ENCODE measurements at places on chromosomes 3 and 15.
A peak's percentile ranks its signal among the peaks of the same experiment; 100 is the strongest.

GRCh38 chr15:83843471-83843871 lies 189.5 kb downstream of the ADAMTSL3 start:
- peak; percentile 99 for DNase-seq

DNA sequence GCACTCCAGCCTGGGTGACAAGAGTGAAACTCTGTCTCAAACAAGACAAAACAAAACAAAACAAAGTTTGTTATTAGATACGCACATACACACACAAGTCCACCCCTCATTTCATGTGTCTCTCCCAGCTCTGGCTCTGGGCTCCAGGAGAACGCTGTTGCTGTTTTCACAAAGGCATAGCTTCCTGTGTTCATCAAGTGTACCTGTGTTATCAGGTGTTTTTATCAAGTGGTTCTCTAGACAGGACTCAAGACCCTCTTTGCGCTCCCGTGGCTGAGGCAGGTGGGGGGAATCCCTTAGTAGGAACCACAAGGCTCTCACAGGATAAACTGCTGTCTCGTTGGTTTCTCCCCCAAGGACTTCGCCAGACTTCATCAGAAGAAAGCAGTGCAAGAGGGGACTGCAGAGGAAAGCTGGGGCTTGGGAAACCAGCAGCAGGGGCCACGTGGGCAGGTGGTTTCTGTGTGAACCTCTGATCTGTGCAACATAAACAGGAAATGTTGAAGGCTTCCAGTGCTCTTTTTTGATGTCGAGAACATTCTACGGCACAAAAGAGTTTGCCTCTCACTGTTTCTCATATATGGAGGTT lies 6.9 kb upstream of the PPP1R2 start:
- DNase-seq = no peak

DNA sequence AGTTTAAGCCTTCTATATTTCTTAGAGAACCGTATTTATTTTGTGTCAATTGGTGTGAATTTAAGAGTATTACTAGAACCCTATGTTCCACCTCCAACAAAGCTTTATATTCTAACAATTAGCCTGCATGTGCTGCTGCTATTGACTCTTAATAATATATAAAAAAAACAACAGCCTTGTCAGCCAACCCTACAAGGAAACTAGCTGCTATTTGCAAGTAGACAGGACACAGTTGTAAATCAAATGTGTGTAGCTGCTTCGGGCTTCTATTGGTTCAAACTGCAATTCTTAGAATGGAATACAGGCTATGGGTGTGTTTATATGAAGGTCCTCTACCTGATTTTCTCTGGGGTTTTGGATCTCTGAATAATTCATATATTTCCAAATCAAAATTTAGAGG lies 60.7 kb downstream of the ZBTB20 start:
- DNase-seq = no peak

DNA sequence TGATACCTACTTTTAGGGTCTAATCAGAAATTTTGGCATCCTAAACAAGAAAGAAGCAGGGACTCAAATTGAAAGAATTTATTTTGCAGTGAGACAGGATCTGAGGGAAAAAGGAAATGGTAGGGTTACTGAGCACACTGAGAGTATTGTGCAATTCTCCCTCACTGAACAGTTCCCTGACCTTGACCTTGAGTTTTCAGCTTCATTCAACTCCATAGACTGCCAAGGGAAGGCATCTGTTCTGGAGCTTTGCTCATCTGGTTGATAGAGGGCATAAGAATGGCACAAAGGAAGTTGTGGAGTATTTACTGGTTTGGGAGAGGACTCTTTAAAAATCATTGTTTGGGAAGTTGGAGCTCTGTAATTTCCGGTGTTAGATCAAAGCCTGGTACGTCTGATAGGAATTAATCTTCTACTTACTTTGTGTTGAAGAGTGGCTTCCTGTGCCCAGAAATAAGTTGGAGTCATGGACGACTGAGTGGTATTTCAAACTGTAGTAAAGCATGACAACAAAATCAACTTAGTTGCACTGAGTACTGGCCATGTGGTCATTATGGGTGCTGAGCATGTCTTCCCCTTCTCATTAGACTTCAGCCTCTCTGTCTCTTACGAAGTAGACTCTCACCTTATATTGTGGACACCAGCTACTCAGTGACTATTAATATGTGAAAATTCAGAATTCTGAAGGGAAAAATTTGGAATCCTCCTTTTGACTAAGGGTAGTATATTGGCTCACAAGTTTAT lies 40.8 kb downstream of the CLDN1 start:
- DNase-seq = no peak

DNA sequence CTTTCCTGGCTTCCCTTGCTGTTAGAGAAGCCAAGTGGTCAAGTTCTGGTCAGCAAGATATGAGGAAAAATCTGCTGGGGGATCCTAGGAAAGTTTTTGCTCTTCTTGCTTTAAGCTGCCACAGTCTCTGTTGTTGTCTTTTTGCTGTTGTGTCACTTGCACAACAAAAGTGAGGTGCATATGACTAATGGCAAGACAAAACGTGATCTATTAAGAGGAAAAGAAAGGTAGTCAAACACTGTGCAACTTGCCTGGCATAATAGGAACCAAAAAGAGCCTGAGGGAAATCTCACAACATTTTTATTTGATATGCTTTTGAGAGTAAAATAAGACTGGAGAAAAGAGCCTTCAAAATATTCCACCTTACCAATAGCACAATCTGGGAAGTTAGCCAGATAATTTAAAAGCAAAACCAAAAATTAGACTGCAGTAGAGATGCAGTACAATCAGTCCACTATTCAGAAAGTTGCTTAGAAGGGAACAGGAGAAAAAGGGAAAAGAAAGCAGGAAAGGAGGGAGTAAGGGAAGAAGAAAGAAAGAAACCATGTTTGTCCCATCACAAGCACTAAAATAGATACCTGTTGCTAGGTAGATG lies 110.0 kb upstream of the SLC4A7 start:
- no peak for DNase-seq

- DNase-seq = no peak
Measured at GRCh38 chr15:31465083-31465955, 138.7 kb downstream of the KLF13 start.

- DNase-seq = peak; percentile 70
Measured at GRCh38 chr3:102673271-102674115, 238.7 kb downstream of the ZPLD1 start.

DNA sequence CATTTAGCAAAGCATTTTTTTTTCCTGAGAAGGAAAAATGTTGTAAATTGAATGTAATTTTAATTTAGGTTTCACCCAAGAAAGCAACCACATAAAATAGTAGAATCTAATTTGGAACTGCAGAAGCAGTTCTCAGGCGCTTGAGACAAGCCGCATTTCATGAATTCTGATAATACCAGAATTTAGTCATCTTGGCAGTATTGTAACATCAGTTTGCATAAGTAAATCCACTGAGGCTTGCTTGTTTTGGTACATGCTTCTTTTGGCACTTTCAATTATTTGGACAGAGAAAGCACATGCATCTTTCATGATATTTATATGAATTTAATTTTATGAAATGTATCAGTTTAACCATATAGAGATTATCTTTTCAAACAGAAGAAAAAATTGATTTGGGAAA lies 389.7 kb upstream of the ROBO1 start:
- no peak for DNase-seq

- no peak for DNase-seq
Measured at GRCh38 chr3:155270063-155270462, 23.4 kb downstream of the STRIT1 start.

GRCh38 chr3:44510000-44510368 lies 32.5 kb upstream of the ZNF445 start:
- peak; percentile 22 for DNase-seq

- no peak for DNase-seq
Measured at GRCh38 chr15:55222588-55222987, 25.8 kb upstream of the RSL24D1 start.

GRCh38 chr3:98778852-98779413 lies 15.8 kb downstream of the ST3GAL6 start:
- no peak for DNase-seq

DNA sequence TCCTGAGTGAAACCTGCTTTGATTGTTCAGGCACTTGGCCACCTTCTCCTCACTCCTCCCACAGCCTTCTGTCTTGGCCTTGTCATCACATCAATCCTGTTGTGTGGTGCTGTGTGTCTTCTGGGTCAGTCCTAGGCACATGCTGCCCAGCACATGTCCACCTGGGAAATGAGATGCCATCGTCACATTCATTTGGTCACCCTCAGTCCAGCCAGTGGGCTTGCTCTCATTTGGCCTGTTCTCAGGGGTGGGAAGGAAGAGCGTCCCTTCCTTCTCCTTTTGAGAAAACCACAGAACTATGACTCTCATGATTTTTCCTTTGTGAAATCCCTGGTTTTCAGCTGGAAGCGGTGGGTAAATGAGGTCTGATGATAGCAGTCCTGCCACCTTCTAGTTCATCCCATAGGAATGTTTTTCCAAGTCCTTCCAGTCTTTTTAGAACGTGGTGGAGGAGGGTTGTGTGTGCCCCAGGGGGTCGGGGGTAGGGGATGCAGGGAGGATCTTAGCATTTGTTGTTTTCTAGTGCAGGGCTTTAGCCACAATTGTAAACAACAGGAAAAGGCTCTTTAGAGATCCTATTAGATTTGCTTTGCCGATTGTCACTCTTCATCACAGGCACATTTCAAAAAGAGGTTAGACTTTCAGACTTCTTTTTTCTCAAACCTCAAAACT lies 8.4 kb upstream of the PLA1A start:
- DNase-seq = no peak

DNA sequence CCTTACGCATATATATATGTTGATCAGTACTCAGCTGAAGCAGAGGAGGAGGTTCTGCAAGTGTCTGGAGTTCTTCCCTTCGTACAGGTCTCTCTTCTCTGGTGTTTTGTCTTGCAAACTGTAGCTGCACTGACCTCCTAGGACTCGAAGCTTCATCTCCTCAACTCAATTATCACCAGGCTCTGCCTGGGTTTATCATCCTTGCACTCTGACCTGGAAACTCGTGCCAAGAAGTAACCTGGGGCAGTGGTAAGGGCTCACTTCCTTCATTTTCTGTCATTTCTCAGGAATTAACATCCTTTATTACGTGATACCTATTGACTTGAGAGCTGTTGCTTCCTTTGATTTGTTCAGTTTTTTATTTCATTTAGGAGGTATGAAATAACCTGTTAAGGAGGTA lies 14.4 kb downstream of the REC114 start:
- no peak for DNase-seq

GRCh38 chr3:60877188-60877587 lies 374.1 kb downstream of the FHIT start:
- no peak for DNase-seq

GRCh38 chr3:98613616-98614015 lies 20.2 kb upstream of the CPOX start:
- no peak for DNase-seq

- DNase-seq = no peak
Measured at GRCh38 chr3:8839607-8840325, 70.4 kb upstream of the OXTR start.

DNA sequence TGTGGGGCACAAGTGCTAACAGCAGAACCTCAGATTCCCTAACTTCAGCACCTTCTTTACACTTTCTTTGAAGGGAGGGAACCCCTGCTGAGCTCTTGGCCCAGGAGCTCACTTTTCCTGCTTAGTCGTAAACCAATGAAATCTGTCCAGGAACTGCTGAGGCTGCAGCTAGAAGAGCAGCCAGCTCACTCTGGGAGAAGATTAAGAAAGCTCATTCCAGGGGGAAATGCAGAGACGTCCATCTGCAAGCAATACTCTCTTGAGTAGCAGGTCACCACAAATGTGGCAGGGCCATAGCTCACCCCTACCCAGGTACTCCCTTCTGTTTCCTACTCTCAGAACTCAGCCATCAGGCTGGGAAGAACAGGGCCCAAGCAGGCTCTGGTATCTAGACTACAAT lies 103.3 kb downstream of the WDR76 start:
- peak; percentile 77 for DNase-seq

DNA sequence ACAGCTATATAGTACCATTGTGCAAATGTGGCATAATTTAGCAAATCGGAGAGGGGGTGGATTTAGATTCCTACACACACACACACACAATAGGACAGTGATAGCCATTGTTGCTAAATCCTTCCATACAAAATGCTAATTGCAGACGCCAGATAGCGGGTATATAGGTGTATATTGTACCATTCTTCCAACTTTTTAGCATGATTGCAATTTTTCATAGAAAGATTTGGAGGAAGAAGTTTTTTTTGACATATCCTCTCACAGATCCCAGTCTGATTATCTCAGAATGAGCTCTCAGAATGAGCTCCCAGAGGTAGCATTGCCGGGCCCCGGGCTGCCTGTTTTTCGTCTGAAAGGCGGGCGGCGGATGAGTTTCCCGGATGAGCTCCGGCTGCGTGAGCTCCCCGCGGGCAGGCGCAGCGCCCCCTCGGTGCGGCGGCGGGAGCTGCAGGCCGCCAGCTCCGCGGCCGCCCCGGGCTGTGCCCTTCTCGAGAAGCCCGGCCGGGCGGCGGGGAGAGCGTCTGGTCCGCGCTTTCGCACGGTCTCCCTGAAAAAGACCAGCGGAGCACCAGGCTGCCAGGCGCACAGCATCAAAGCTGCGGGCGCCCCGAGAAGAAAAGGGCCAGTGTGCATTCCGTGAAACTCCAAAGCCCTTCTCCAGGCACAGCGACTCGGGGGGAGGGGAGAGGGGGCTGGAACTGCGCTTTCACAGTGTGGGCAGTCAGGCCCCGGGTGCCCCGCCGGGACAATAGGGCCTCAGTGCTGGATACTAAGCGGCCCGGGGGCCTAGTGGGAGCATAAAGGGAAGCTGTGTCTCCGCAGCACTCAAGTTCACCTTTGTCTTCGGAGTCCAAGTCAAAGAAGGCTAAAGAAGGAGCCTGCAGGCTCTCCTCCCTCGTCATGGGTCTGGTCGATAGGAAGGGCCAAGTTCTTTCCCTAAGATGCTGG lies 12.0 kb upstream of the SHC4 start:
- peak; percentile 82 for DNase-seq

- no peak for DNase-seq
Measured at GRCh38 chr15:29472901-29473445, 203.4 kb upstream of the NSMCE3 start.

- peak; percentile 88 for DNase-seq
Measured at GRCh38 chr3:124780761-124781475, 50.7 kb downstream of the UMPS start.

DNA sequence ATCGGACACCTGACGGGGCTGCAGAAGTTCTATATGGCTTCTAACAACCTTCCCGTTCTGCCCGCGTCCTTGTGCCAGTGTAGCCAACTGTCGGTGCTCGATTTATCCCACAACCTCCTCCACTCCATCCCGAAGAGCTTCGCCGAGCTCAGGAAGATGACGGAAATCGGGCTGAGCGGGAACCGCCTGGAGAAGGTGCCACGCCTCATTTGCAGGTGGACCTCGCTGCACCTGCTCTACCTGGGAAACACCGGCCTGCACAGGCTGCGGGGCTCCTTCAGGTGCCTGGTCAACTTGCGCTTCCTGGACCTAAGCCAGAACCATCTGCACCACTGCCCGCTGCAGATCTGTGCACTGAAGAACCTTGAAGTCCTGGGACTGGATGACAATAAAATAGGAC lies 9.8 kb upstream of the LRRC34 start:
- no peak for DNase-seq

- peak; percentile 62 for DNase-seq
Measured at GRCh38 chr3:127632035-127632820, 3.2 kb downstream of the PODXL2 start.

DNA sequence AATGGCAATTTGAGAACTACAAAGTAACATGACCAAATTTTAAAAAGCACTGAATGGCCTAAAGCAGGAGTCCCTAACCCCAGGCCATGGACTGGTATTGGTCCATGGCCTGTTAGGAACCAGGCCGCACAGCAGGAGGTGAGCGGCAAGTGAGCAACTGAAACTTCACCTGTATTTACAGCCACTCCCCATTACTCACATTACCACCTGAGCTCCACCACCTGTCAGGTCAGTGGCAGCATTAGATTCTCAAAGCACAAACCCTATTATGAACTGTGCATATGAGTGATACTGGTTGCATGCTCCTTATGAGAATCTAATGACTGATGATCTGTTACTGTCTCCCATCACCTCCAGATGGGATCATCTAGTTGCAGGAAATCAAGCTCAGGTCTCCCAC lies 48.8 kb downstream of the SENP7 start:
- DNase-seq = no peak

Data from G401 (cell line).